NCI-H1694 (cell line): ENCODE measurements at places on chromosomes 11 and 22.
A peak's percentile ranks its signal among the peaks of the same experiment; 100 is the strongest.

DNA sequence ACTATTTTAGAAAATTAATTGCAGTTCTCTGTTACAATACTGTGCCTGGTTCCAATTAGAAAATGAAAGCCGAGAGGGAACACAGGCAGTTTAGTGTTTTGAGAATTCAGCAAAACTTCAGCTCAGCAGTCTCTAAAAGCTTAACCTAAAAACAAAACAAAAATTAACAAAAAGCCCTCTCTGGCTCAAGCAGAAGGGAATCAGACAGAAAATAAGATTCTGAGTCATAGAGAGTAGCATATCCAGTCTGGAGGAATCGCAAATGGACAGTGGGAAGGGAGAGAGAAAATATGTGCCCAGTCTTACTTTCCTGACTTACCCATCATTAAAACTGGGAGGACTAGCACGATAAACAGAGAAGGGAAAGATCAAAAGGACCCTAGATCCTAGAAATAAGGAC, 38.1 kb upstream of the CHRM4 start:
- no peak for DNase-seq

DNA sequence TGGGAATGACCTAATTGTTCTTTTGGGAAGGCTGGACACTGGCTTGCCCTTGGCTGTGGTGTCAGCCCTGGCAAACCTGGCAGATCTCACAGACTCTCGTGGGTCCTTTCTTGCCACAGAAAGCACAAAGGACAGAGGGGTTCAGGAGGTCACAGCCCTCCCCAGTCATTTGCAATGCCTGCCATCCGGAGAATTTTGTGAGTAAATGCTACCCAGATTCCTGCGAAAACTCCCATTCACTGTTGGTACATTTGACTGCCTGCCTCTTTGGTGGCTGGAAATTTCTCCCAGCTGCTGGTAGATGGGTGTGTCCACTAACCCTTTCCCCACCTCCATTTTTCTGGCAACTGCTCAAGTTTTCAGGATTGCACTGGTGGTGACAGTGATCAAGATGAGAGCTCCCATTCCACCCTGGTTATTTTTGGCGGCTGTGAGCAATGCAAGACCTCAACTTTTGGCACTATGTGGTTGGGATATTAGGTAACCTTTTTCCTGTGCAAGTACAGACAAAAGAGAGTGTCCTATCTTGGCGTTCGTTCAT, 155.7 kb downstream of the NAV2 start:
- DNase-seq: peak; percentile 39

GRCh38 chr11:47620836-47621378, 21.5 kb downstream of the MTCH2 start:
- DNase-seq: no peak

DNA sequence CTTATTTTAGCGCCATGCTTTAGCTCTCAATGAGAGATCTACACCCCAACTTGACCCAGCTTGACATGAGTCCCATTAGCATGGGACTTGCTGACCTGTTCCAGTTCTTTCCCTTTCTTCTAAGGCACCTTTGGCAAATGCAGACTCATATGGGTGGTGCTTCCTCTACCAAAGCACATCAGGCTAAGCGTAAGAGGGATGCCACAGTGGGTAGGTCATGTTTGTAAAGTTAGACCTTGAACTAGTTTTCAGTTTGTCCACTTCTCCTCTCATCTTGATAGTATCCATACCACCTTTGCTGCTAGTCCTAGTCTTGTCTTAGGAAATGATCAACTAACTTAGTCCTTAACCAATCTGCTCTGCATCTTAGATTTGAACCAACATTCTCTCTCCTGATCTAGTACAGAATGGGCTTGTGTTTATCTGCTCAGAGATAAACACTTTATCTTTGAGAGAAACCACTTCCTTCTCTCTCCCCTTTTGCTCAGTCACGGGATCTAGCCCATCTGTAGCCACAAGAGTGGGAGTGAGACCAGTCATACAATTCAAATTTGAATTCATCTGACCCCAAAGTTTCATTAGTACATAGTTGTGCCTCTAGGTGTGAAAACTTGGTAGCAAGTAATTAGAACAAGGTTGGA, 72.1 kb upstream of the CD44 start:
- no peak for DNase-seq

DNA sequence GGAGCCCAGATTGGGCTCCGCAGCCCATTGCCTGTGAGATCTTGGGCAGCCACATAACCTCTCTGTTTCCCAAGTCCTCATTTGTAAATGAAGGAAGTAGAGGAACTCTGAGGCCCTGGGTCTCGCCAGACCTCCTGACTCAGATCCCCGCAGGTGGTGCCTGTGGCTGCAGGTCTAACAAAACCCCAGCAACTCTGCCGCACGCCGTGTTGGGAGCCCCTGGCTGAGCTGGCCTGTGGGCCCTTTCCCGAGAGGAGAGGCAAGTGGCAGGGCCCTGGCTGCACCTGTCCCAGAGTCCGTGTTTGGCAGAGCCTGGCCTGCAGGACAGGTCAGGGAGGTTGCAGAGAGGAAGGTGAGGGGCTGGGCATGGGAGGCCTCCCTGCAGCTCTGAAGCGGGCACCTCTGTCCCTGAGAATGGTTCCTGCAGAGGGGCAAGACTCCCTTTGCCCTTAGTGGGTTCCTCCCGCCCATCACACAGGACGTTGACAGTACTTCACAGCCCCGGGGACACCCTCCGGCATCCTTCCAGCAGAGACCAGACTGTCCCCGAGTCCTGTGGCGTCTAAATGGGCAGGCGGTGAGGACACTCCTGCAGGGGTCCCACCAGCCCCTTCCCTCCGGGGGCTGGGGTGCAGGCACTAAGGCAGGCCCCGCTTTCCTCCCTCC, 67.7 kb downstream of the ARHGAP8 start:
- no peak for DNase-seq

GRCh38 chr22:47987885-47988515, 1225.5 kb downstream of the TBC1D22A start:
- no peak for DNase-seq
